ENCODE measurements at places on chromosomes 16 and 17.

DNA sequence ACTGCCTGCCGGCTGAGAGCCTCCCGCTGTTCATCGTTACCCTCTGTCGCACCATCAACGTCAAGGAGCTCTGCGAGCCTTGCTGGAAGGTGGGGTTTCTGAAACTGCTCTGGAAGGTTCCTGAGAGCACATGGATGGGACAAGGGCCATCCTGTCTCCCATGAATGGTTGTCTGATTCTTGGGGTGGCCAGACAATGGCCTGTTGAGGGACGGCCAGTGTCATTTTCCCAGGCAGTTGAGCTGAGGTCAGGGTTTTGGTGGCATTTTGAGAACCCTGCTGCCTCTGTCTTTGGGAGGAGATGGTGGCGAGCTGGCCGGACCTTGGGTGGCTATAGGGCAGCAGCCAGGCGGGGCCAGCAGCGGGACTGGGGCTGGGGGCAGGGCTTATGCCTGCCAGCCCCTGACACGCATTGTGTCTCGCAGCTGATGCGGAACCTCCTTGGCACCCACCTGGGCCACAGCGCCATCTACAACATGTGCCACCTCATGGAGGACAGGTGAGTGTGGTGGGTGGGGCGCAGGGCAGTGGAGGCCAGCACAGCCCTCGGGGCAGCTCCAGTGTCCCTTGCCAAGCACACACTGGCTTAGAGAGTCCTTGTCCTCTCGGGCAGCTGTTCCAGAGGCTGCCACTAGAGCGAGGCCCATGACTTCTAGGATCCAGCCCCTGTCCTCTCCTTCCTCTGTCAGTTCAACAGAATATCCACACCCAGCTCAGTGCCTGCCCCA is 9.1 kb downstream of the TSC2 start:
- no peak for DNase-seq

- DNase-seq: no peak
These were observed 76.8 kb upstream of the LGALS9 start for GRCh38 chr17:27554152-27554551.

DNA sequence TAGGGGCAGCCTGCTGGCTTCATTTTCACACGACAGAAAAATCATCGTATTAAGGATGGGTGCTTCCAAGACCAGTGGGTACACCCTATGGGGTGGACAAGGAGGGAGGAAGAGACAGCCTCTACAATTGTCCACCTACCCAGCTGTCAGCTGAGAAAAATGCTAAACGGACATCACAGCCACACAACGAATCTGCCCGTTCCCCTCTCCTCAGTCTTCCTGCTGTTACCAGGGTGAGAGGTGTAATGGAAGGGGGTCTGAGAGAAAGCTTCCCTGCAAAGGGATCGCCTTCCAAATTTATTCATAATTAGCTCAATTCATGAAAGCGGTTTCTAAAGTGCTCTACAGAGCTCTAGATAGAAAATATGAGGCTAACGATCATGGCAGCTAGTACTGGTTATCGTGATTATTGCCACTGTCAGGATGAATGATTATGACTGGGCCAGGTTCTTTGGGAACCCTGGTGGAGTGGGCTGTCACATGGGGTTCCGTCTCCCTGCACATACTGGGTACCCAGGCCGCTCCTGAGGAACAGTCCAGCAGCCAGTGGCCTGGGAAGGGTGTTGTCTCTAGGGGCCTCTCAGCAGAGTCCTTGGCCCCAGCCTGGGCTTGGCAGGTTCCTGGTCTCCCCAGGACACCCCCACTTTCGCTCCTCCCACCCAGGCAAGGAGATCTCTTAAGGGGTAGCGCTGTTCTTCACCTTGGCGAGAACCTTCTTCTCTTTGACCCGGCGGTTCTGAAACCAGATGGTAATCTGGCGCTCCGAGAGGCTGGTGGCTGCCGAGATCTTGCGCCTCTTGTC is 2.2 kb downstream of the HOXB13 start:
- no peak for DNase-seq

DNA sequence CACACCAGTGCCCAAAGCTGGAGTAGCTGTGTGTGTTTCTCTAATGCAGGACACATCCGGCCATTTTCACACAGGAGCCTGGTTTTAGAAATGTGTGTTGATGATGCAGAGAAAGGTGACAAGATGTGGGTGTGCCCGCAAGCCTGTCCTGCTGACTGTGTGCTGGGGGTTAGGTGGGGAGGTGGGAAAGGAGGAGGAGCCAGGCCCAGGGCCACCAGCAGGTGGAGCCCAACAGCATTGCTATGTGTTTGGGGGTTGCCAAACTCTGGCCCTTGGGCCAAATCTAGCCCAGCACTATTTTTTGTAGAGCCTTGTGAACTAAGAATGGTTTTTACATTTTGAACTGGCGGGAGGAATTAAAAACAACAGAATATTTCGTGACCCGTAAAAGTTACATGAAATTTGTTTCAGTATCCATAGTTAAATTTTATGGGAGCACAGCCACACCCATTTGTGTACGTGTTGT is 61.7 kb upstream of the LGALS9 start:
- no peak for DNase-seq

- DNase-seq: no peak
These were observed 5.7 kb upstream of the LPO start for GRCh38 chr17:58232707-58233156.

GRCh38 chr16:53370827-53371226 is 63.4 kb upstream of the RBL2 start:
- DNase-seq: no peak

GRCh38 chr17:37706446-37706845 is 38.4 kb downstream of the HNF1B start:
- no peak for DNase-seq

DNA sequence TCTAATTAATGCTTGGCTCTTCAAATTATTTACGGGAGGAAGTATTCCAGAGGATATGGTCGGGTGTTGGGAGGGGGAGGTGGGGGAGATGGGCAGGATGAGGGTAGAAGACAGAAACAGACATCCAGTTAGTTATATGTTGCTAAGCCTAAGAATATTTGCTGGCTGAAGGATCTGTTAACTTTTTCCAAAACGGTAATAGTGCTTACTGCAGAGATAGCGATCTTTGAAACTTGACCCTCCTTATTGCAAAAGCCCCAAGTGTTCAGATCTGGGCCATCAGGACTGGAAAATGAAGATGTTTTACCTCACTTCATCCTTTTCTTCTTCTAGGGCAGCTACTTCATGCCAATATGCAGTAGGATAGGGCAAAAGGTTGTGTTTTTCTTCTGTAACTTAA is 27.0 kb upstream of the MMD start:
- DNase-seq: no peak

DNA sequence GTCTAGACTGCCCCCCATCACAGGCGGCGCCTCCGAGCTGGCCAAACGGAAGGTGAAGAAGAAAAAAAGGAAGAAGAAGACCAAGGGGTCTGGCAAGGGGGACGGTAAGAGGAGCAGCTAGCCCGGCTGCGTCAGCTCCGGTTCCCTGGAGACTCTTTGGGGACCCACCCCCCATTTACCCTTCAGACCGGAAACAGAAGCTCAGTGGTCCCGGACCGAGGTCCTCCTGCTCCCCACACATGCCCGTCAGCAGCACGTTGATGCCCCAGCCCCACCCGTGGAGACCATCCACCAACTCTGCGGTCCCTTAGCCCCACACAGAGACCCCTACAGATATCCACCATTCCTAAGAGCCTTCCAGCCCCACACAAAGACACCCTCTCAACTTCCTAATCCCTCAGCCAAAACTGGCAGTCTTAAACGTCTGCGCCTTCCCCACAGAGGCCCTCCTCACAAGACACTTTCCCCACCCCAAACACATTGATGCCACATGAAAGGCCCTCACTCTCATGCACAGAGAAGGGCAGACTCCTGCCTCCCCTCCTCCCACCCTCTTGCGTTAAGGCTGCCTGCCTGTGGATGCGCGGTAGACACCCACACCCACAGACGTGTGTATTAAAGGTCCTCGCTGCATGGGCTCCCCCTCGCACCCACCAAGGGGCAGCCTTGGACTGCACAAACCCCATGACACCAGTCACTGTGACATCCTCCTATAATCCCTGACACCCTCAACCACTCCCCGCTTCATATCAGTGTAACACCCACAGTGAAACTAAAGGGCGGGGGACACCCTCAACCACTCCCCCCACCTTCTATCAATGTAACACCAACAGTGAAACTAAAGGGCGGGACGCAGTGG is 58.2 kb upstream of the RPH3AL start:
- no peak for DNase-seq

GRCh38 chr16:30064729-30065101 is 845 bp upstream of the ALDOA start:
- DNase-seq: no peak

GRCh38 chr17:48037036-48037837 is at the start of gene COPZ2:
Gene COPZ2 (minus strand): TSS chr17:48037797. CDS start chr17:48037777, 20 bp downstream.
- peak; percentile 36 for DNase-seq

- no peak for DNase-seq
These were observed 42.0 kb downstream of the RPA1 start for GRCh38 chr17:1871756-1872155.

GRCh38 chr16:85358704-85359146 is 246.5 kb upstream of the CIBAR2 start:
- no peak for DNase-seq

- DNase-seq: no peak
These were observed 6.3 kb downstream of the TBC1D16 start for GRCh38 chr17:80029258-80029974.

GRCh38 chr16:84508502-84508901 is 4.0 kb upstream of the MEAK7 start:
- no peak for DNase-seq

DNA sequence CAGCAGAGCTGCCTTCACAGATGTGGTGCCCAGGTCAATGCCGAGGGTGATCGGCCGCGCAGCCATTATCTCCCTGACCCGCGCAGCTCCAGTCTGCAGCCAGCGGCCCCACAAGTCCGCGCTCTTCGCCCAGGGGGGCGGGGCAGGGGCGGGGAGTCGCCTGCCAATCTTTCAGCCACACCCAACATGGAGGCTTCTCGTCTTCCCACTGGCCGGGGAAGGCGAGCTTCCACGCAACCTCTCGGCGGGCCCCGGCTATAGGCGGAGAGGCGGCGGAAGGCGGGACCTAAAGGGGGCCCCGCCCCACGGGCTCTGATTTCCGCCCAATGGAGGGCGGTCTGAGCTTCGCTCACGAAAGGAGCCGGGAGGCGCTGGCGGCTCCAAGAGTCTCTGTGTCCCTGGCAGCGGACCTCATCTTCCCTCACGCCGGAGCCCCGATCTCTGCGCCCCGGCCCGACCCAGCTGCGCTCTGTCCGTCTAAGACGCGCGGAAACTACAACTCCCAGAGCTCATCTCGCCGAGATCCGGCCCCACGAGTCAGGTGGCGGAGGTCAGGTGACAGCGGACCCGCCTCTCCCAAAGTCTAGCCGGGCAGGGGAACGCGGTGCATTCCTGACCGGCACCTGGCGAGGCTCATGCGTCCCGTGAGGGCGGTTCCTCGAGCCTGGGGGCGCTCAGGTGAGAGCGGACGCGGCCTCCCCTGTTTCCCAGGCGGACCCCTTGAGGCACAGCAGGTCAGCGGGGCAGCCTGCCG is at the start of the genes CTNS and SHPK:
TSS of gene CTNS (plus strand) at position 607 of the 754 bp plus-strand sequence. CDS start 3,447 bp downstream, outside the sequence.
TSS of gene SHPK (minus strand) at position 97 of the 754 bp plus-strand sequence. CDS start at position 66, 31 bp downstream.
- DNase-seq: peak; percentile 92

DNA sequence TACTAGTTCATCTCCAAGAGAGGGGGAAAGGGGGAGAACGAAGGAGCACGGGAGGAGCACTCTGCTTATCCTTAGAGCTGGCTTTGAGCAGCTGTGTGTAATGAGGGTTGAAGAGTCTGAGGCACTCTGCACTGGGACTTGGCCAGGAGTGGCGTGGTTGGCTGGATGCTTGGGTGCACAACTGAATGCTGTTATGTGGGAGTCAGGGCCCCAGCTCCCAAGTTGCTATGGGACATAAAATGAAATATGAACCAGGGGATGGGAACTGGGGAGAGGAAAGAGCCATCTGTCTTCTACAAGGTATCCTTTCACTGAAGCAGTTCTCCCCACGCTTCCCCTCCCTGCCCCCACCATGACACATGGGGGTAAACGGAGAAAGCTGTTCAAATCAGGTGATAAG is 105.9 kb upstream of the ANKFN1 start:
- no peak for DNase-seq
